Right cardiac atrium (tissue), 5 donors: ENCODE measurements at places on chromosomes 2 and 18. TPM values are rescaled to one million over a fixed set of nuclear protein-coding genes. Genes with fewer than 3 reads are reported as not detected.

The SNRNP200 gene
- polyA plus RNA-seq: 41.1 TPM

The RNF125 gene
- 2.7 TPM for polyA plus RNA-seq

The NPPC gene
- polyA plus RNA-seq: 1.7 TPM

The SLC23A3 gene
- 0.59 TPM for polyA plus RNA-seq

The DCDC2C gene
- polyA plus RNA-seq: not detected

The PLEKHM3 gene
- polyA plus RNA-seq: 6.8 TPM

The LOXHD1 gene
- polyA plus RNA-seq: 0.34 TPM

The RAX gene
- polyA plus RNA-seq: not detected

The C1QL2 gene
- not detected for polyA plus RNA-seq

The WNT10A gene
- not detected for polyA plus RNA-seq

The MREG gene
- polyA plus RNA-seq: 0.36 TPM

The OR6B2 gene
- polyA plus RNA-seq: not detected

The TCF23 gene
- polyA plus RNA-seq: 0.05 TPM

The AQP12B gene
- polyA plus RNA-seq: not detected

The SRD5A2 gene
- polyA plus RNA-seq: not detected

The BCL2L11 gene
- polyA plus RNA-seq: 6.2 TPM

The LAMA1 gene
- 0.02 TPM for polyA plus RNA-seq

The GALM gene
- polyA plus RNA-seq: 13.5 TPM

The IWS1 gene
- 64.4 TPM for polyA plus RNA-seq

GRCh38 chr2:8582651-8583399 is 99.0 kb upstream of the ID2 start:
- no peak for DNase-seq

GRCh38 chr2:217604527-217605194 is 398.1 kb downstream of the TNS1 start:
- DNase-seq: no peak

DNA sequence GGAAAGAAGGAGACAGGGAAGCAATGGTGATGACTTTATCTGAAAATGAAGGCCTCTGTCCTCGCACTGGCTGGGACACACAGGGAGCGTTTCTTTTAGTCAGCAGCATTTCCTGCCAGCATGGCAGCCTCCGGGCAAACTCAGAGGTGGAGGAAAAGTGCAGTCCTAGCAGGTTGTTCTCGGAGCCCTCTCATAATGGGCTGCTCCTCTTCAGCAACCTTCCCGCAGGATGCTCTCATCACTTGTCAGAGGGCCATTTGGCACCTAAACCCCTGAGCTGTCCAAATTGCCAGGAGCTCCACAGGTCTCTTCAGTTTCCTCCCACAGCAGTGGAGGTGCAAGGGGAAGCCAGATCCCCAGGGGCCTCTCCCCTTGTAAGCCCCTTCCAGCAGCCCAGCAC is 6.2 kb downstream of the STK39 start:
- no peak for DNase-seq

- DNase-seq: no peak
Observed at GRCh38 chr2:229835596-229836283, 86.1 kb downstream of the TRIP12 start.

GRCh38 chr18:73288813-73289212 is 421.0 kb upstream of the NETO1 start:
- DNase-seq: no peak

DNA sequence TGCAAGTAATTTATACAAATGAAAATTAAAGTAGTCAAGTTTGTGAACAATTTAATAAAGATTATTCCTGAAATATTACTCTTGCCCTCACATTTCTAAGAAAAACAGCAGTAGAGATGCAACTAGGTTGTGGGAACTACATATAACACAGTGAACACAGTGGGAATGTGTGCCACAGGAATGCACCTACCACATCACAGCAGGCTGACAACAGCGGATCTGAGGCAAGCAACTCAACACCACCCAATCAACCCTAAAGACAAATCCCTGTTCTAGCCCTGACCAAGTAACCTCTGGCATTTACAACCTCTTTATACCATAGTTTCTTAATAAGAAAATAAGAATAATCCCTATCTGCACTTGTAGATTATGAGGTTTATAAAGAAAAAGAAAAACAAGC is 23.4 kb downstream of the MBOAT2 start:
- DNase-seq: no peak

DNA sequence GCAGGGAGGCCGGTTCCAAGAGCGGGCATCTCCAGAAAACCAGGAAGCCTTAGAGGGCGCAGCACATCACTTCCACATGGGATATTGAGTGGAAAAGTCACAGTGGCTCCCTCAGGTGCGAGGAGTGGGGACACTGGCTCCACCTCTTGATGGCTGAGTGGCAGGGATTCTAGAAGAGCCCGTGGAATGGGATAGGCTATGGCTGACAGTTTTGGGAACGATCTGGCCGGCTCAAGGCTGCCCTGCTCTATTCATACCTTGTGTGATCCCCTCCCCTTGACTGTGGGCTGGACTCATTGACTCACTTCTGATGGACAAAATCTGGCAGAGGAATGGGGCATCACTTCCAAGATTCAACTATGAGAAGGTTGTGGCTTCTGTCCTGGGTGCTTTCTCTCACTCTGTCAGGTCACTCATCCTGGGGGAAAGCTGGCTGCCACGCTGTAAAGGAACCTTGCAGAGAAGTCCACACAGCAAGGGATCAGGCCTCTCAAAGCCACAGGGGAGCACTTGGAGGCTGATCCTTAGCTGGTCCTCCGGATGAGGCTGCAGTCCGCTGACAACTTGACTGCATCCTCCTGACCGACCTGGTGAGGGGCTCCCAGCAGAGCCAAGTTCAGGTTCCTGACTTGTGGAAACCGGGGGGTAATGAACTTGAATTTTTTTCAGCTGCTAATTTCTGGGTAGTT is 46.7 kb upstream of the HS6ST1 start:
- no peak for DNase-seq

- DNase-seq: peak; percentile 88
Observed at GRCh38 chr2:55120634-55121359, 70.5 kb upstream of the RTN4 start.

- DNase-seq: no peak
Observed at GRCh38 chr2:227793148-227793712, 20.4 kb upstream of the CCL20 start.

- DNase-seq: no peak
Observed at GRCh38 chr2:148552675-148553331, 91.7 kb upstream of the EPC2 start.

DNA sequence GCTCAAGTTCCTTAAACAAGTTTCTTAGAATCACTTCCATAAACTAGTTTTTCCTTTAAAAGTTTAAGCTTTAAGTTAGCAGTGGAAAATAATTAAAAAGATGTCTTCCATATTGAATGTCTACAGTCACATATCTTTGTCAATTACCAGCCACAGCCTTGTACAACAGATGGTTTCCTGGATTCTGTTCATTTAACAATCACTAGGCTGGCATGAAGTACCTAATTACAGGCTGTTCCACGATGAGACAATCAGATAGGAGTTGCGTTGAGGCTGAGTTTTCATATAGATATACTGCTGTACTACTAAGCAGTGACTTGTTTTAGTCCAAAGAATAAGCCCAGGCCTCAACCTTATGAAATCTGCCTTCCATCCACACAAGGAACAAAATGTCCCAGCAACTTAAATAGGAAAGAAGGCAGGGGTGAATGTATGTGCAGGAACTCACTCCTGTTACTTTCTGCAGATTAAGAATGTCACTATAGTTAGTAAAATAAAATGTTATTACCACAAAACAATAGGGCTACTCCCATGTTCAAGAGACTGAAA is 131.0 kb downstream of the ZAP70 start:
- DNase-seq: no peak

DNA sequence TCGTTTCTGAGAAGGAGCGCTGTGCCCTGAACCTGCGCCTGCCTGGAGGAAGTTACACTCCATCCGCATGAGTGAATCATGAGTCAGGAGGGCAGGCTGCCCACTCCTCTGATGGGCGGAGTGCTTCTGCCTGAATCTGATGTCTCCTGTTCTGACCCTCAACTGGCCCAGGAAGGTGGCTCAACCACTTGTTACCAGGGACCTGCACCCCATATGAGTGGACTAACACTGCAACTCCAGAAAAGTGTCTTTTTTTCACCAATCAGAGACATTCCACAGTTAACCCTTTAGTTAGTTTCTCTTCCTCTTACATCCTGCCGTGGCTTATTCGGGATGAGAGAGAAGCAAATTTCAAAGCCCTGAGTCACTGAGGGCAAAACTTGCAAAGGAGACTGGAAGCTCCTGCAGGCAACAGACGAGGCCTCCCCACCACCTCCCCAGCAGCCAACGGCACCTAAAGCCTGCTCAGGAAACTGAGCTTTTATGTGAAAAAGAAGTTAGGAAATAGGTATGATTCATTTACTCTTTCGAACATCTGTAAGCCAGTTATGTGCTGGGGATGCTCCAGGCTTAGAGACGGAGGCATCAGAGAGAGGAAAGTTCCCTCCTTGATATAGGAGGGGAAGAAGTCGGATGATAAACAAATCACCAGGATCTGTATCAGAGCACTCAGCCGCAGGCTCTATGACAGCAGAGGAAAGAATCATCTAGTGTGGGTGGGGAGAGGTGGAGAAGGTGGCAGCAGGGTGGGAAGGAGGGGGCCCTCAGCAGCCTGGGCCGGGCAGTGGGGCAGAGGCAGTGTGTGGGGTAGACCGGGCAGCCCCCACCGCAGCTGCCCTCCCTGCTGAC is 30.9 kb downstream of the MBP start:
- DNase-seq: peak; percentile 85

- no peak for DNase-seq
Observed at GRCh38 chr2:223970343-223971128, 13.3 kb downstream of the MRPL44 start.

- no peak for DNase-seq
Observed at GRCh38 chr2:210009126-210009525, 6.7 kb downstream of the RPE start.

DNA sequence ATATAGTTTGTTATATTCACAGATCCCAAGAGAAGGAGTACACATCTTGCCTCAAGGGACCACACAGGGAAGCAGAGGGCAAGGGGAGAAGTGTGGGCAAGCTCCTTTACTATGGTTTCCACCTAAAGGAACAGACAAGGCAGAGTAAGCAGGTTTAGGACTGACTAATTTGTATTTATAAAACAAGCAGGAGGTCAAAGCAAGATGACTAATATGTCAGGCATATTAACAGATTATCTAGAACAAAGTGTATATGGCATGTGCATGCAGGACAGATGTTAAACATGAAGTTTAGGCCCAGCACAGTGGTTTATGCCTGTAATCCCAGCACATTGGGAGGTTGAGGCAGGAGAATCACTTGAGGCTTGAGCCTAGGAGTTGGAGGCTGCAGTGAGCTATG is 3.7 kb upstream of the LRP2 start:
- DNase-seq: no peak

- no peak for DNase-seq
Observed at GRCh38 chr2:143802242-143802641, 673.0 kb downstream of the ARHGAP15 start.

DNA sequence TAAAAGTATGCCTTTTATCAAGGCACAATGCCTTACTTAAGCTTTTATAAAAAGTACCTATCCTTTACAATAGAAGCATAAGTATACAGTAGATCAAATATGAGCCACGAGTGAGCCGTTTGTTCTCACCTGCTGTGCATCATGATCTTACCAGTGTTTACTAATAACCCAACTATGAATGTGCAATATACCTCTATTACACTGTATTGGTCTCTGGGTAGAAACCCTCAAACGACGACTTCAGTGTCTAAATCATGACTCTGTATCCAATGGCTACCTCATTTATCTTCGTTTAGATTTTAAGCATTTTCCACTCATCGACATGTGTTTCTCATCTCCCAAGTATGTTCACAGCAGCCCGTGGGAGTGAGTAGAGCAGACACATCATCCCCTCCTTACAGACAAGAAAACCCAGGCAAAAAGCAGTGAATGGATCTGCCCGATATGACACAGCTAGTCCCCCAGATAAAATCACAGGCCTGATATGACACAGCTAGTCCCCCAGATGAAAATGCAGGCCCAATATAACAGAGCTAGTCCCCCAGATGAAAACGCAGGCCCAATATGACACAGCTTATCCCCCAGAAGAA is 279.8 kb downstream of the TNS1 start:
- DNase-seq: no peak

DNA sequence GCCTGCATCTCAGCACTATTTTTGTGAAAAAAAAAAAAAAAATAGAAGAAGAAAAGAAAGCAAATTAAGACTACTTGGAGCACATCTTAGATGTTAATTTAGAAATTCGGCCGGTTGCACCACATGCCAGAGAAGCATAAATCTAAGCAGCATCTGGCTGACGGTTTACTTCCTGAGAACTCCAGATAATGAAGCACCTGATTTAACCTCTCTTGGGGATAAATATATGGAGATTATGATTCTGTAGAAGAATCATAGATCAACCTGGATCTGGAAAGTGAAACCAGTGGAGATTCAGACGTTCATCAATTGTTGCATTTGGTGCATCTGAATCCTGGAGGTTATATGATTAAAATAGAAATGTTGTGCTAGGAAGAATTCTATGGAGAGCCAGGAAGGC is 102.1 kb upstream of the SH3BP4 start:
- DNase-seq: no peak

DNA sequence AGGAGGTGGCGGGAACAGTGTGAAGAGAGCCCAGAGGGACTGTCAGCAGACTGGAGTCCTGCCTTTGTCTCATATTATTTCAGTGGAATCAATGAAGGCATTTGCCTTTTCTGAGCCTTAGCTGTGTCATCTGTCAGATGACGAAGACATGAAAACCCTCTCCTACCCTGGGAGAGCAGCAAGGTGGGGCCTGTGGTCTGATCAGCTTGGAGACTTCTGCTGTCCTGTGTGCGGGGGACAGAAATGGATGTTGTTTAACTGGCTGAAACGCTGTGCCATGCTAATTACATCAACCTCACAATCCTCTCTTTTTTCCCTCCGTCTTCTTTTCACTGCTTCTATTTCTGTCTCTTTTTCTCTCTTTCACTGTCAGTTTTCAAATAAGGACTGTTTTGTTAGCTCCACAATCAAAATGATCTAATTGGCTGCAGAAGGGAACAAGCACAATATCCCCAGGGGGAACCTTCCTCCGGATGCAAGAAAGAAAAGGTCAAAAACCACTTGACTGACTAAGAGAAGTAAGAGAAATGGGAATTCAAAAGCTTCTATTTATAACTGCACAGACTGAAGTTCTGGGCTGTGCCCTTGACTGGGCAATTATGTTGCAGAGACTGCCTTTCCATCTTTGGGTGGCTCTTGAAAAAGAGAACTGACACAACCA is 340.1 kb downstream of the CLIP4 start:
- DNase-seq: no peak

GRCh38 chr2:173076581-173077345 is 1.1 kb downstream of the MAP3K20 start:
- DNase-seq: peak; percentile 82
